ENCODE measurements at places on chromosomes 2 and 18.

- no peak for DNase-seq
Observed at GRCh38 chr18:22183698-22184170, 14.3 kb downstream of the GATA6 start.

DNA sequence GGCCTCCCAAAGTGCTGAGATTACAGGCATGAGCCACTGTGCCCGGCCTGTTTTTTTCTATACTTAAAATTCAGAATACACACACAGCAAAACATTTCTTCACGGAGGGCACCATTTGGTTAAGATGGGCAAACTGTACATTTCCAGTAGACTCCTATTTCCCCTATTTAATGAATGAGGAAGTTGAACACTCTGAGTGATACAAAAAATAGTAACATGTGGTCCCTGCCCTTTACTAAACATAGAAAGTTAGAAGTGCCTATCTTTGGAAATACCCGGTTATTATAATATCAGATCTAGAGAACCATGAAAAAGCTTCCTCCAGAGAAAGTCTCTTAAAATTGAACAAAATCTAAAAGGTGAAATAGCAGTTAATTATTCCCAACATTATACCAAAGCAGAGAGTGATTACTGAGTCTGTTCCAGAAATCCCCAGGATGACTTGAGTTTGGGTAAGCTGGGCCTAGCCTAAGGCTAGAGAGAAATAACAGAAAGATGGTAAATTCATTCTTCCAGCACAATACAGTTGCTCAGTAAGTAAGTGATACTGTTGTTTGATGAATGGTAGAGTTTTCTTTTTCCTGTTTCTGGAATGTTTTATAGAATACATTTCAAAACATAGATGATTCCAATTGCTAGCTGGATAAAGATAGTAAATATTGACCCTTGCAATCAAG lies 23.3 kb upstream of the RMC1 start:
- DNase-seq: no peak

GRCh38 chr2:161427664-161428587 lies 11.8 kb downstream of the TBR1 start:
- no peak for DNase-seq

DNA sequence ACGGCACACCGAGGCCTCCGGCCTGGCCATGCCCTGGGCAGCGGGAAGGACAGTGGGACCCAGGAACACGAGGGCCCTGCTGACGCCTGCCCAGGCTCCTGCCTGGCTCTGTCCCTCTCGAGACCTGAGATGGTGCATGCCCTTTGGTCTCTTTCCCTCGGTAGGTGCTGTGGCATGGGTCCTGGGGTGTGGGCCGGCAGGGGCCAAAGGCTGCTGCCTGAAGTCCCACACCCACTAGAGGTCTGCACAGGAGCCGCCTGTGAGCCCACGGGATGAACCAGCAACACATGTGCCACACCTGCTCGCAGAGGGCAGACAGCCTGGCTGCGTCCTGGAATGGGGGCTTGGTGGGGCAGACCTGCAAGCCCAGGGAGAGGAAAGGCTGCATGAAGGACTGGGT lies 73.3 kb downstream of the NDUFA10 start:
- DNase-seq: no peak

DNA sequence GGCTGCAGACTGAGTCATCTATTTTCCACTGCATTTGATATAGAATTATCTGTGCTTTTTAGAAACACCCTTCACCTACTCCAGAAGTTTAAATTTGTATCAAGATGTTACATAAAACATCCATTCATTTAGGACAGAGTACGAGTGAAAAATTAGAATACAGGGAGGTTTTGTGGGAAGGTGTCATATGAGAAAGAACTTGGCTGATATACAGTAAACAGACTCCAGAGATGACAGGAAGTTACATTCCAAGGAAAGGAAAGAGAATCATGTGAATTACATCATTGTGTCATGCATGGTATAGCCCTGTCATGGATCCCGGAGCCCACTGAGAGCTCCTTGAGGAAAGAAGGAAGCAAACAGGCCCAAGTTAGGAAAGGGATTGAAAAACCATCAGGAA lies 341.5 kb upstream of the PKDCC start:
- no peak for DNase-seq

DNA sequence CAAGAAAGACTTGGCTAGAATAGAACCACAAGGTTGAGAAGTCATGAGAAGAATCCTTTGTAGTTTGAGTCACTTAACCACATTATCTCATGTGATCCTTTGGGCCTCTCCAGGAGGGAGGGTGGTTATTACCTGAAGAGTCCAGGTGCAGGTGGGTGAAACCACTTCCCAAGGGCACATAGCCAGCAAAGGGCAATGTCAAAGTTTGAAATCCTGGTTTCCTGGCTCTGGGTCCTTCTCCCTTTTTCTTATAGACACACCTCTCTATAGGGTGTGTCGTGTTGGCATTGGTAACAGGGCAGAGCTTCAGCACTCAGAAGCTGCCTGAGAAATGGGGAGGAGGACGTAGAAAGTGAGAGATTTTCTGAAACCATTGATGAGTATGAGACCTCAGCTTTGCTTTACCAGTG lies 137.9 kb downstream of the MGAT5 start:
- DNase-seq: no peak

DNA sequence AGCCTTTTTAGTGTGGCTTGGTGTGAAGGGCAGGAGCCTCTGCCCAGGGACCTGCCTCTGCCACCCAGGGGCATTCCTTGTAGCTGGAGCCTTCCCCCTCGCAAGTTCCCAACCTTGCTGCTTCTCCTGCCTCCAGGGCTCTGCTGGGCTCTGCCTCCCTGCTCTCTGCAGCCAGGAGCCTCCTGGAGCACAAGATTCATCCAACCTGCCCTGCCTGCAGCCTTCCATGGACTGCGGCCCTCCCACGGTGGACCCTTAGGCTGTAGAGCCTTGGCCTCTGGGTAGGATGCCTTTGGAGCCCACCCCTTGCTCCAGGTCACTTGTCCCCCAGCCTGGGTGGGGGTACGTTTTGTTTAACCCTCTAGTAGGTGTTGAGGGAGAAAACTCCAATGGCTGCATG lies 2.5 kb downstream of the SLC66A3 start:
- no peak for DNase-seq

GRCh38 chr2:287471-287885 lies 413 bp downstream of the ALKAL2 start:
- no peak for DNase-seq

DNA sequence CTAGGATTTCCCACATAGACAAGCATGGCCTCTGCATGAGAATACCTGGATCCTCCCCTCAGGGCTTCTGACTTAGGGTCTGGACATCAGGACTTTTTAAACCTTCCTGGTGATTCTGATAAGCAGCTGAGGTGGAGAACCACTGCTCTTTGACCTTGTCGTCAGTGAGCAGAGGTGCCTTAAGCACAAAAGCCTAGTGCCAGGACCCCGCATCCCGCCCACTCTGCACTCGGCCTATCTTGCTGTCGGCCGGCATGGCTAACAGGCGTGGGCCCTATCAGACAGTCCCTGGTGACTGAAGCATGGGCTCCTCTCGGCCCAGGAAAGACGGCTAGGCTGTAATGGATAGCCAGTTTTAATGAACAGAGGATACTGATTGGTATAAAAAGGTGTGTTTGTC lies 6.2 kb downstream of the ANKRD23 start:
- no peak for DNase-seq

DNA sequence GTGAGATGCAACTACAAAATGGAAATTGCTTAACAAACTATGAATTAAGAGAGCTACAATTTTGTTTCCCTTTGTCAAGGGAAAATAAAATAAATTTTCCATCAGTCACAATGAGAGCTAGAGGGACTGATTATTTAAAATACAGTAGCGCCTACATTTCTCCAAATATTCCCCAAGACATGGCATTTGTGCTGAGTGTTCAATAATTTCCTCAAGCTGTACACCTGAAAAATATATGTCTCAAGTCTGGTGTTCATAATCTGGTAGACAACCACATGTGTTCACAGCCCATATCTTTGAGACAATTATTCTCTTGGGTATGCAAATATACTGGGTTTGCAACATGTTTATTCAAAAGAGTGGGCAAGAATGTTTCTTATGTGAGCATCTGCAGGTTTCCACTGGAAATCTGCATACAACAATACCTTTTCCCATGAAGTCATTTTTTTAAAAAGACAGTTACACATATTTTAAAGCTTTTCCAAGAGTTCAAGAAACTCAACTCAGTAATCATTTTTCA lies 240.1 kb upstream of the VRK2 start:
- DNase-seq: no peak

DNA sequence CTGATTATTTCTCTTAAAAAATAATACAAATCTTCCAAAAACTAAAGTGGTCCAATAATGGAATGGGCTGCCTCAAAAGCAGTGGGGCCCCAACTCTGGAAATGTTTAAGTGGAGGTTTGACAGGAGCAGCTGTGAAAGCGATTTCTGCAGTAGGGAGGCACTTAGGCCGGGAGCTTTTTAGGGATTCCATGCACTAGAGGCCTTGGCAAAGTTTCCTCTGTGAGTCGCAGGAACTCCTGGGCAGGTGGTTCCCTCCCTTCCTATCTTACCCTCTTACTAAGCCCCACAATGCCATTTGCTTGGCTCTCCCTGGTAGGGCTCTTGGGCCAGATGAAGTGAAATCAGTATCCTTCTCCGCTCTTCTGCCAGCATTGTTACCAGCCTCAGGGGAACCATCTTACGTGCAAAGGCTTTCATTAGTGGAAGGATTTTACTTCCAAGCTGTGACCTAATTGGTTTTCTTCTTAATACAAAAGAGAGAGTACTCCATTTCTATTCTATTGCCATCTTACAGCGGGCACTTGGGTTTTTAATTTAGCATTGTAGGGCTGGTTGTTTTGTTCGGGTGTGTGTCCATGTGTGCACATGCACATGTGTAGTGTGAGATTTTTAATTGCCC lies 34.3 kb upstream of the C18orf32 start:
- no peak for DNase-seq

DNA sequence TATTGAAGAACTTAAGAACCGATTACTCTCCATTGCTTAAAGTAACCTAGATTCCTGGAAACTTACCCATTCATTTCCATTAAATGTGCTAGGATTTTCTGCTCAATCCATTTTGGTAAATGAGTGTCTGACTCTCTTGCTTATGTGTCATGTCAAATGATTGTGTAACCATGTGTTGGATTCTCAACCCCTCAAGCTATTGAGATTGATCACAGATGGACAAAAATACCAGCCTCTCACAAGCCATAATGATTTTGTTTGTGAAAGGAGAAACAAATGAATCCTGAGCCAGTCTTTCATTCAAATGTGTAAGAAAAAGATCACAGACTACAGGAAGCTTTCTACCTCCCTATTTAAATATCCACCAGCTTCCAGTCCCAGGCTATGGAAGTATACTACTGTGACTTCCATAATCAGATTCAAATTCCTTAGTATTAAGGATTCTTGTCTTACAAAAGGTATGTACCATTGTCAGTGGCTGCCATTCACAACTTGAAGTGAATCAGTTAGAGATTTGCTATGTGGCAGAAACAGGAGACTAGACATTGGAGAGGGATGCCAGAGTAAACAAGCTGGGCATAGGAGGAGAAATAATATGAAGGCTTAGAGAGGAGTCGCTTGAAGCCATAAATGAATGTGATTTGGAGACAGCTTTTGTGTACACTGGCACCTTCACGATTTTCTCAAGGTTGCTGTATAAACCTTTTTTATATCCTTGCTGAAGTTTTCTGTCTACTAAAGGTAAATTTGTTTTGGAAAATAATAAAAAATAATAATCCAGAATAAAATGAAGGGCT lies 498.5 kb upstream of the SETBP1 start:
- no peak for DNase-seq

DNA sequence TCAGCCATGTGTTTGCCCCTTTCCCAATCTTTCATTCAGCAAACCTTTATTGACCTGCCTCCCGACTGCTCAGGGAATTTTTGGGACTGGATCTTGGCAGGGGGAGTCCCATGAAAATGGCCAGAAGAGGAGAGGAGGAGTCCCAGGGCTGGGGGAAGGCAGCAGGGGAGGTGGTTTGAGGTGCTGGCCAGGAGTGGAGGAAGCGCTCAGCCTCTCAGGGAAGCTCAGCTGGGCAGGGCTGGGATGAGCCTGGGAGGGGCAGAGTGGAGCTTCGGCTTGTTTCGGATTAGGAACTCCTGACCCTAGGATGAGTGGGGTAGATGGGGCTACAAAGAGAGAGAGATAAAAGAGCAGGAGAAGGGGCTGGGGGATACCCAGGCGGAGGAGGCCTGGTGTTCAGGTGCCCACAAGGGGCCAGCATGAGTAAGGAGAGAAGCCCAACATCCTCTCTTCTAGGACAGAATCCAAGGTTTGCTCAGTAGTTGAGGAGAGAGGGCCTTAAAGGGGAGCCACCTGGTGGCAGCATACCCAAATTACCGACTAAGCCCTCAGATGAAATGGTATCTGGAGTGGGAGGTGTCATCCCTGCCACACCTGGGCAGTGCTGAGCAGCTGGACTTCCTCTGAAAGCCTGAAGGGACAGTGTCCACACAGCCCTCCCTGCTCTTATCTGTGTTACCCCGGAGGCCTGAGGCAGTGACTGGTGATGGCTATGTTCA lies 91.1 kb downstream of the INHBB start:
- no peak for DNase-seq

DNA sequence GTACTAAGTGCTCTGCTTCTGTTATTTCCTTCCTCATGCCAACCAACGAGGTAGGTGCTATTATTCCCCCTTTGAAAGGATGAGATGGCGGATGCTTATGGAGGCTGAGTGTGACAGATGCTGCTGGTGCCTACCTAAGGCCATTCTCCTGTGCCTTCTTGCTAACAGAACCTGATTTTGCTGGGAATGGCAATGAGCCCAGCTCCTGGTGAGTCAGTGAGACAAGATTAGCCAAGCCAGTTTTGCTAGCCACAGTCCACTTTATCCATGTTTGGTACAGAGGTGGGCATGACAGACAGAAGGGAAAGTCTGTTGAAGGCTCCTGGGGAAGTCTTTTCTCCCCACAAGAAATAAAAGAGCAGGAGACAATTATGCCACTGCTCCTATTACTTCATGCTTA lies 43.7 kb upstream of the TMEM163 start:
- DNase-seq: no peak

DNA sequence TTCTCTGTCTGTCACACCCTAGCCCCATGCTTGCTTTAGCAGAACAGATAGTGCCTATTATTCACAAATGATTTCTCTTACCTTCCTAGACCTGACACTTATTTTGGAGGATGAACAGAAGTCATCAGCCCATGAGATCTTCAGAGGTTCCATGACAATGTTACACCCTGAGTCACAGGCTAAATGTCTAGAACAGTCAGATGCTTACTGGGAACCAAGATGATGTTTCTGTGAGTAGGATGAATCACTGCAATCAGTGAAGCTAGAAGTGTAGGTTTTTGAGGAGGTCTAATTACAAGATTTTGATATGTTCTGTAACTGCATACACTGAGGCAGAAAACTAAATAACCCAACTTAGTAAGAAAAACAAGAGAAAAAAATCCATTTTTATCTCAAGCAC lies 123.0 kb upstream of the THUMPD2 start:
- no peak for DNase-seq

All from CD4-positive, alpha-beta T cell treated with Interleukin-1 beta for 1 hour (primary cell).